Stimulated activated CD4-positive, alpha-beta T cell treated with anti-CD3 and anti-CD28 coated beads, TNF-alpha, amount 100 ng/mL, for 48 hours (primary cell): ENCODE measurements at places on chromosomes 2 and 18.
A peak's percentile ranks its signal among the peaks of the same experiment; 100 is the strongest.

DNA sequence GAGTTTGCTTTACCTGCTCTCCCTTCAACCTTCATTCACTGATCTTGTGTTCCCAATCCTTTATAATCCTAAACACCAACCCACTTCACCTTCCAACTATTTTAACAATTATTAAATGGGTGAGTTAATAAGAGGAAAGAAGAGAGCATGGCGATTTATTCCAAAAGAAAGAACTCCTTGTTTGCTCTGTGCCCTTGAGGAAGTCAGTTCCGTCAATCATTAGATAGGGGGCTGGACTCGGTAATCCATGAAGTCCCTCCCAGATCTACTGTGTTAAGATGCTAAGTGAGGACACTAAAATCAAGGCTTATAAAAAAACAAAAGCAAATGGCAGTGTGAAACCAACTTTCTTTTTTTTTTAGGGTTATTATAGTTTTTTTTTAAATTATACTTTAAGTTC lies 589.9 kb downstream of the XIRP2 start:
- no peak for DNase-seq

- DNase-seq: no peak
Measured at GRCh38 chr2:21301871-21302455, 178.2 kb downstream of the TDRD15 start.

- no peak for DNase-seq
Measured at GRCh38 chr2:207077266-207077665, 88.5 kb downstream of the KLF7 start.

GRCh38 chr18:49910019-49910418 lies 96.7 kb upstream of the ACAA2 start:
- DNase-seq: no peak

GRCh38 chr2:132975193-132976105 lies 305.4 kb upstream of the LYPD1 start:
- DNase-seq: no peak

DNA sequence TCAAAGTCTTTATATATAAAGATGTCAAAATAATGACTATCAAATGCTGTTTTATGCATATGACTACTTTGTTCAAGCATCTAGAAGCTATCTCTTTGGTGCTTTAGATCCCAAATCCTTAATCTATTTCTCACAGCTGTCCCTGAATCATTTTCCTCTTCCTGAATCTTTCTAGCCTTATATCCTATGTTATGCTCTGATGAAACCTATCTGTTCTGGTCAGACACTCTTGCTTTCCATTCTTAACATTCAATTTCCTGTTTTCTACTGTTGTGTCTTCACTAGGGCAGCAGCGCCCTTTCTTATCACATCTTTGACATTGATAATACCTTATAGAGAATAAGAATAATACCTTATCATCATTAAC lies 6.3 kb upstream of the PARD3B start:
- no peak for DNase-seq

- DNase-seq: peak; percentile 19
Measured at GRCh38 chr2:241636182-241637017, 558 bp downstream of the THAP4 start.

DNA sequence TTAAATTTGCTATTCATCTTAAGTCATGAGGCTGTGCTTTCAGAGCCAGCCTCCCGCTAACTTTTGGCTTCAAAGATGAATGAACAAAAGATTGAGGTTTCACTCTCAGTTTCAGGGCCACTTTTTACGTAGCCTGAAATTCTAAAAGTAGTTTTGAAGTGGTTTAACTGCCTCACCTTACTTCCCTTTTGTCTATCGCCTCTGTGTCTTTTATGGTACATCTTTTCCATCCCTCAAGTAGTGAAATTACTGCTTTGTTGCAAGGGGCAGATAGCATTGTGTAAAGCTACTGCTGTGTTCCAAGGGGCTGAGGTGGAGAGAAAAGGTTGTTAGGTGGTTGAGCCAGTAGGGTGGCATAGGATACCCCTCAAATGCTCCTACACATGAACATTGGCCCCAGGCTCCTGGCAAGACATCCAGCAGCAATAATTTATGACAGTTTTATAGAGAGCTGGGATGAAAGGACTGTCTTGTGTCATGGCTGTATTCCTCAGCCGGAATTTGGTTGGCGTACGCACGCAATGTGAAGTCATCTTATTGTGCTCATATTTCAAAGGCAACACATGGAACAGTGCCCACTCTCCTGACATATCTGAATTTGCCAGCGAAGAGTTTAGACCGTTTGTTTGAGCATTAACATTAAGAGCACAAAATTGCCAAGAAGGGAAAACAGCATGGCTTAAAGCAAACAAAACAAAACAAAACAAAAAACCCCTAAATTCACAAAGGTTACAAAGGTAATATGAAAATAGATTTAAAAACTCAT lies 32.2 kb downstream of the QPCT start:
- DNase-seq: no peak

DNA sequence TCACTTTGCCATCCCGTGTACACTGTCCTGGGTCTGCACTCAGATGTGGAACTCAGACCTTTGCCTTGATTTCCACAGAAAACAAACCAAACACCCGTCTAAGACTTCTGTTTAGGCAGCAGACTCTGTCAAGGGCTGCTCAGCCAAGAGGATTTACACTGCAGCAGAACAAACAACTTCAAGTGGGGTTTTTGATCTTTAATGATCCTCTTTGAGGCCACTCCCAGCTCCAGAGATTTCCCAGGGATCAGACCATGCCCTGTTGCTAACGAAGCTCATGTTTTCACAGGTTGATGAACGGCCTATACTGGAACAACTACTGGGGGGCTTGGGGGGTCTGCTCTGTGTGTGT lies 52.5 kb upstream of the LGALSL start:
- no peak for DNase-seq

DNA sequence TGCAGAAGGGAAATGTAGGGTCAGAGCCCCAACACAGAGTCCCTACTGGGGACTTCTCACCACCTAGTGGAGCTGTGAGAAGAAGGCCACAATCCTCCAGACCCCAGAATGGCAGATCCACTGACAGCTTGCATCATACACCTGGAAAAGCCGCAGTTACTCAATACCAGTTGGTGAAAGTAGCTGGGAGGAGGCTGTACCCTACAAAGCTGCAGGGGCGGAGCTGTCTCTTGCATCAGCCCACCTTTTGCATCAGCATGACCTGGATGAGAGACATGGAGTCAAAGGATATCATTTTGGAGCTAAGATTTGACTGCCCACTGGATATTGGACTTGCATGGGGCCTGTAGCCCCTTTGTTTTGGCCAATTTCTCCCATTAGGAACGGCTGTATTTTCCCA lies 237.3 kb downstream of the CALCRL start:
- no peak for DNase-seq

DNA sequence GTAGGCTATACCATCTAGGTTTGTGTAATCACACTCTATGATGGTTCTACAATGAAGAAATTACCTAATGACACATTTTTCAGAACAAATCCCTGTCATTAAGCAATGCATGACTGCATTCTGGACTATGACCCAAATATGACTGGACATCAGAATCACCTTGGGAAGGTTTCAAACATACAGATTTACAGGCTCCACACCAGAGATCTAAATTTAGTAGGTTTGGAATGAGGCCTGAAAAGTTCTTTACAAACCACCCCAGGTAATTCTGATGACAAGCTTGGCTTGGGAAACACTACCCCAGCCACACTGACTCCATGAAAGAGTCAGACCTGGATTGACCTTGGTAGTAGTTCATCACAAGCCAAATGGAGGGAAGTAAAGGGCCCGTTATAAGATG lies 52.2 kb upstream of the NFE2L2 start:
- DNase-seq: no peak

DNA sequence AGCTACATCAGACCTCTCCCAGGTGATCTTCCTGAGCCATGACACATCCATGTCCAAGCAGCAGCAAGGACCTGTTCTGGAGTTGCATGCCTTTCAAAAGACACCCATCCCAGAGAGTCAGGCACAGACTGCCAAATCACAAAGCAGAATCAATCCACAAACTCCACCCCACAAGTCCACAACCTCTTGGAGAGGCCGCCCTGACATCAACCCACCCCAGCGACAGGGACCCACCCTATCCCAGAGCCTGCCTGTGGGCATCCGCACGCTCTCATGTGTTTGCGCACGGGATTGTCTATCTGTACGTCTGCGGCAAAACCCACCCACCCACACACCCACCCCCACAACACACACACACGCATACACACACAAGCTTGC lies 11.9 kb downstream of the SMAD7 start:
- DNase-seq: no peak

- no peak for DNase-seq
Measured at GRCh38 chr18:36580874-36581750, 247.7 kb downstream of the TPGS2 start.

DNA sequence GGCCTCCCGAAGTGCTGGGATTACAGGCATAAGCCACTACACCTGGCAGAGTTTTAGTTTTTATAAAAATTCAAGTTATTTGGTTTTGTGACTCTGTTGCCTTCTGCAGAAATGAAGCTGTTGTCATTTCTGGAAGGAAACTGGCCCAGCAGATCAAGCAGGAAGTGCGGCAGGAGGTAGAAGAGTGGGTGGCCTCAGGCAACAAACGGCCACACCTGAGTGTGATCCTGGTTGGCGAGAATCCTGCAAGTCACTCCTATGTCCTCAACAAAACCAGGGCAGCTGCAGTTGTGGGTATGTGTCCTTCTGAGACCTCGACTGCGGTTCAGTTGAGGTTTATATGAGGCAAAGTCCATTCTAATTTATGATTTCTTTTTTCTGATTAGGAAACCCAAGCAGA lies 7.2 kb downstream of the MTHFD2 start:
- DNase-seq: no peak

GRCh38 chr2:69147841-69148533 lies 135.0 kb downstream of the ANTXR1 start:
- DNase-seq: no peak

DNA sequence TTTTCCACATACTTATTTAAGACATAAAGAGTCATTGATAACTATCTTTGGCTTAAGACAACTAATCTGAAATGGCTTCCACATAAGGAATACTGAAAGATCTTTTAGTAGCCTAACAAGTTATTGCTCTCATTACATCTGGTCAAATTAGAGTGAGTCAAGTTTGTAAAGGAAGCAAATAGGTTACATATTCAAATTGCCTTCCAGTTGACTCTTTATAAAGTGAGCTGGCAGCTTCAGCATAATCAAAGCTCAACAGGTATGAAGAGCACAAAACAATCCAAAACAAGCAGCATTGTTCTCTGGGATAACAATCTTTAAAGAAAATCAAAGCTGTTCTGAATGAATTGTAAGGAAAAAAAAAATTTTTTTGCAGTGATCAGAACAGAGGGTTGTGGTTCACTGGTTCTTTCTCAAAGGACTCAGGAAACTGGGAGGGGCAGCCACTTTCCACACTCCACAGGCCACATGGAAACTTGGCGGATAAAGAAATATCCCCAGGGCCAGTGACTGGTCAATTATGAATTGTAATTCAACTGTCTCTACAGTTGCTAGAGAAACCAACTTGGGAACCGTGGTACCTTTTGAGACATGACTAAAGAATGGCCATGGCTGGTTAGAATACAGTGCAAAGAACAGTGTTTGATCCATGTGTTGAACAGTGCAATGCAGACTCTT lies 369.3 kb upstream of the KCNH7 start:
- no peak for DNase-seq

- DNase-seq: no peak
Measured at GRCh38 chr2:174985614-174986013, 19.6 kb downstream of the CHN1 start.

DNA sequence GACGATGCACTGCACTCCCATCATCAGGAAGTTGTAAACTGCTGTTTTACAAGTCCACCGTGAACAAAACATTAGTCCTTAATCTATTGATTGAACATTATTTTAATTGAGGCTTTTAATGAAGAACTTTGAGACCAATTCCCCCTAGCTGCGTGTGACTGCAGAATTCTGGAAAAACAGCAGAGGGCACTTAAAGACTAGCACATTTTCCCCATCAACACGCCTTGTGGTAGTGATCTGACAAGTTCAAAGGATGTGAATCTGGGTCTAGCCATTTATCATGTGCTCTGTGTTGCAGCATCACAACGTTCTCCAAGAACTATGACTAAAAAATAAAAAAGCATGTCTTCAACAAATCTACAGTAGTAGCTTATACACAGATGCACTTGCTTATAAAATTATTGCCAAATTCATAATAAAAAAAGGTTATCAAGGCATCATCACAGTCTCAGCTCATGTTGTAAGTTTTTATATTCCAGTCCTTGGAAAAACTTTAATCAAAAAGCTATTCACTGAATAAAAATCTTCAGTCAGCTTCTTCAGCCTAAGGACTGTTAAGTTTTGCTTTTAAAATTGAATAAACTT lies 35.8 kb downstream of the SKOR2 start:
- DNase-seq: no peak

- DNase-seq: no peak
Measured at GRCh38 chr2:222609381-222609780, 46.5 kb downstream of the FARSB start.

GRCh38 chr2:97658691-97659157 lies 5.1 kb downstream of the ACTR1B start:
- no peak for DNase-seq

GRCh38 chr18:25457126-25457525 lies 105.2 kb upstream of the ZNF521 start:
- no peak for DNase-seq

DNA sequence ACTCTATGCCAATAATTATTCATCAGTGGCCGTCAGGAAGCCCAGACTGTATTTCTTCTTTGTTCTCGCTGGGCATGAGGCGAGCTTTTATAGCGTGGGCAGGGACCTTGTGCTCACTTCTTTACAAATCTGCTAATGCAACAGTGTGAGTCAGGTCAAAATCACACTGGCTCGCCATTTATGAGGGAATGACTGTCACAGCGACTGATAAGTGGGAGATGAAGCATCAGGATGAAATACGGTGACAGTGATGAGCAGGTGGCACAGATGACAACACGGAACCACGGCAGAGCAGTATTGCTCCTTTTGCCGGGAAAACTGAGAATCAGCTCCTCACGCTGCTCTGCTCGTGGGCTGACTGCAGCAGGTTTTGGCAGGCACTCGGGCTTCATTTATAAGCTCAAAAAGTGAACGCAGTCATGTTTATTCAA lies 20.5 kb downstream of the TYMS start:
- no peak for DNase-seq

GRCh38 chr2:75920859-75921551 lies 210.3 kb upstream of the GCFC2 start:
- no peak for DNase-seq

GRCh38 chr2:201858281-201859184 lies 52.2 kb downstream of the CDK15 start:
- DNase-seq: no peak

GRCh38 chr2:41854227-41854626 lies 193.6 kb upstream of the PKDCC start:
- no peak for DNase-seq

DNA sequence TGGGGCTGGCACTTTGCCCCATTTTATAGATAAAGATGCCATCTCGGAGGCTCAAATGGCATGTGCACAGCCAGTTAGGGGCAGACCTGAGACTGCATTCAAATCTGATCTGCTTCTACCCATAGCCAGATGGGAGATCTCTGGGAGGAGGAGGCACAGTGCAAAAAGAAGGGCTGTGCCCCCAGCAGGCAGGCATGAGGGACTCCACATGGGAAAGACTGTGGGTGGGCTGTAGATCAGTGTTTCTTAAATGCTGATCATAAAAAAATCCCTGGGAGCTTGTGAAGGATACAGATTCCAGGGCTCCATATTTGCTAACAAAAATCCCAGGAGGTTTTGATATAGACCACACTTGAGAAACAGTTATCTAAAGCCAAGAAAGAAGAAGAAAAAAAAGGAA lies 15.2 kb downstream of the PAX8 start:
- no peak for DNase-seq
